ENCODE measurements at places on chromosomes 12 and 14.
A peak's percentile ranks its signal among the peaks of the same experiment; 100 is the strongest.

GRCh38 chr14:64879635-64880220 is at the start of gene SPTB:
Gene SPTB (minus strand): TSS chr14:64879907. CDS start chr14:64823094, 56,813 bp downstream.
- DNase-seq = peak; percentile 70

DNA sequence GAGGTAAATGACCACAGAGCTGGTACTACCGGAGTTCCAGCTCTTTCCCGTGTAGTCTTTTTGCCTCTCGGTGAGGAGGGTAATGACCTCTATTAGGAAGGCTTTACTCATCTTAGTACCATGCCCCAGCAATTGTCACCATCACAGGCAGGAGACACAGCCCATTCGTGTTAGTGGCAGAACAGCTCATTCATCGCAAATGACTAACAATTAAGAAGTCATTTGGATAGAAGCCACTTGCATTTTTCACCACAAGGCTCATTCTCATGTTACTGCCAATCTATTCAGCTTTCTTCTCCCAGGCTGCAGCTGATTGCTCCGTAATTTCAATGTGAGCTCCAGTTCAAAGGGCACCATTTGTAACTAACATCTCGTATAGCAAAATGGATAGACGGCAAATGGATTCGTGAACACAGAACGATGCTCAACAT is 718.8 kb upstream of the TMEM132C start:
- no peak for DNase-seq

GRCh38 chr14:64550621-64551333 is 1.0 kb downstream of the PPP1R36 start:
- DNase-seq = no peak

GRCh38 chr14:65208548-65208947 is 106.2 kb upstream of the MAX start:
- DNase-seq = no peak

DNA sequence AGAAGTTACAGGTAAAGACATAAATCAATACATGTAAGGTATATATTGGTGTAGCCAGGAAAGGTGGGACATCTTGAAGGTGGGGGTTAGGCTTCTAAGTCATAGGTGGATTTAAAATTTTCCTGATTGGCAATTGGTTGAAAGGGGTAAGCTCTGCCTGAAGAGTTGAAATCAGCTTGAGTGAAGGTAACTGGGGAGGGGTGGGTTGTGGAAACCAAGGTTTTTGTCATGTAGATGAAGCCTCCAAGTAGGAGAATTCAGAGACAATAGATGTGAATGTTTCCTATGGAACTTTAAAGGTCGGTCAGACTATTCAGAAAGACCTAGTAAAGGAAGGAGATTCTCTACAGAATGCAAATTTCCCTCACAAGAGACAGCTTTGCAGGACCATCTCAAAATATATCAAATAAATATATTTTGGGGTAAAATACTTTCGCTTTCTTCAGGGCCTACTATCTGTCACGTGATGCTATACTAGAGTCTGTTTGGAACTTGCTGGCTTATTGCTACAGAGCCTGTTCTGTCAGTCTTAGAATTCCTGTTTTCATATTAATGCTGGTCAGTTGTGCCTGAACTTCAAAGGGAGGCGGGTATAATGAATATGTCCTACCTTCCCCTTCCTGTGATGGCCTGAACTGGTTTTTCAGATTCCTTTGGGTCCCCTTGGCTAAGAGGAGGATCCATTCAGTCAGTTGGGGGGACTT is 20.6 kb upstream of the SPATA7 start:
- DNase-seq = no peak

DNA sequence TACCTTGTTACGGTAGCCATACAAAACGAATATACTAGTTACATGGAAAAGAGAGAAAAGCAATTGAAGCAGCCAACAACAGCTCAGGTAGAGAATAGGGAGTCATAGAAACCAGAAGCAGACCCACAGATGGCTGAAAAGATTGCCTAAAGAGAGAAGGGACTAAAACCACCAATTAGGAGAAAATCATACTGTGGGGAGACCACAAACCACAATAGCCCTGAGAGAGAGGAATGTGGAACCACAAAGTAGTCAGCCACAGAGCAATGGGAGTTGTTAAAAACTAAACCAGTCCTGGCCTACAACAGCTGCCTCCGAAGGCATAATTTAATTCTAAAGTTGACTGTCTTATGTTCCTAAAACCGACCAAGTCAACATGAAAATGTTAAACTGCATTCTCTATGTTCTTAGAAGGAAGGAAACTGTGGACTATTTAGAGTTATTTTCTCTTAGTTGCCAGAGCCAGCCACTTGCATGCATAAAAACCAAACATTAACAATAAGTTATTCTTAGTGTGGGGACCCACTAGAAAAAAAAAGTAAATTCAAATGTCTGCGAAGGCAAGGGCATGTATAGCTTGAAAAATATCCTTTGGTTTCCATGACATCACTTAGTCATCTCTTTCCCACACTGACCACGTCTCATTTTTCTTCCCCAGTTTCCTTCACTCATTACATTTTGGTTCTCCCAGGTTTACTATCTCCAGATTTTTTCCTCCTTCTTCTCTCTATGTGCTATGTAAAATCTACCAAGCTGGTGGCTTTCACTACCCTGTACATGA is 398.1 kb downstream of the NOVA1 start:
- DNase-seq = no peak

- no peak for DNase-seq
Measured at GRCh38 chr14:100282766-100283419, 23.4 kb downstream of the SLC25A29 start.

GRCh38 chr12:120620624-120621023 is 19.8 kb upstream of the CABP1 start:
- DNase-seq = no peak

- DNase-seq = no peak
Measured at GRCh38 chr14:61368781-61369453, 47.5 kb downstream of the PRKCH start.

- DNase-seq = no peak
Measured at GRCh38 chr14:49418789-49419188, 167.4 kb downstream of the RPS29 start.

DNA sequence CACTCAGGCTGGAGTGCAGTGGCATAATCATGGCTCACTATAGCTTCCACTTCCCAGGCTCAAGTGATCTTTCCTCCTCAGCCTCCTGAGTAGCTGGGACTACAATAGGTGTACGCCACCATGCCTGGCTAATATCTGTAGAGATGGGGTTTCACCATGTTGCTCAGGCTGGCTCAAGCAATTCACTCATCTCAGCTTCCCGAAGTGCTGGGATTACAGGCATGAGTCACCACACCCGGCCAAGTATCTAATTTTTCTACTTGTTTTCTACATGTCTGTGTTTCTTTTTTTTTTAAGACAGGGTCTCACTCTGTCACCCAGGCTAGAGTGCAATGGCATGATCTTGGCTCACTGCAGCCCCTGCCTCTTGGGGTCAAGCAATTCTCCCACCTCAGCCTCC is 119.7 kb upstream of the MED13L start:
- no peak for DNase-seq

DNA sequence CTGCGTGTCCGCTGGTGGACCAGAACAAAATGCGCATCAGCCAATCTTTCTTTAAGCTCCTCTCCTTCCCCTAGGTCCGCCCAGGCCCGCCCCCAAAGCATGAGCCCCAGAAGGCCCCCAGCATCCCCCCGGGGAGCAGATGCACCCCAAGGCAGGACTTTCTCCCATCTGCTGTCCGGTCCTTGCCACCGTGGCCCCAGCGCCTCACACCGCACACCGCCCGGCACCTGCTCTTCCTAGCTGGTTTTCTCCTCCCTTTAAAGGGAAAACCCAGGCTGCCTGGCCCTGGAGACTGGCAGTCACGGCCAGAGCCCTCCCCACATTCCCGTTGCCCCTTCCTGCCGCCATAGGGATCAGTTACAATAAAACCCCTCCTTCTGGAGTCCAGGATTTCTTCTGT is 30.2 kb downstream of the RIMBP2 start:
- DNase-seq = no peak

GRCh38 chr12:13744561-13744960 is 236.8 kb downstream of the GRIN2B start:
- DNase-seq = no peak

DNA sequence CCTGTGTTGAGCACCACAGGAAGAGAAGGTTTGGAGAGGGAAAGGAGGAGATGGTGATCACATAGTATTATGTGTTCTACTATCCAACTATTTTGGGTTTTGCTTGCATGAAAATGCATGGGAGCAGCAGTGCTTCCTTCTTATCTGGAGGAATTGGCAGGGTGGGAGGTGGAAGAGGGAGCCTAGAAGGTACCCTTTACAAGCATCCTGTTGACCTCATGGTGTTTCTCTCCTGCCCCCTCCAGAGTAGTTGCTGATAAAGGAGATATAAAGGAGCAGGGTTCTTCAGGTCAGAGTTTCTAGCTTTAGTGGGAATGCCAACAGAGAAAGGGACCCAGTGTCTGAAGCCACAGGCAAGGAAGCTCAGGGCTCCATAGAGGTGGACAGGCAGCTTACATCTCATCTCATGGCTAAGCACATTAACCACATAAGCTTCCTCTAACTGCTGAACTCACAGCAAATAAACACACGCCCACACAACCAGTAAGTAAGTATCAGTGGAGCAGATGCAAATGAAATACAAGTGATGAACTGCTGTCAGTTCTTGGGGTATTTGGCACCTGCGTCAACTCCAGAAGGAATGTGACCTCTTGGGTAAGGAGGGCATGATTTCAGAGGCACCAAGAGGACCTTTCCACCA is 174.2 kb upstream of the SLC38A2 start:
- DNase-seq = no peak

- DNase-seq = no peak
Measured at GRCh38 chr14:71600309-71600708, 331.9 kb upstream of the RGS6 start.

- DNase-seq = no peak
Measured at GRCh38 chr12:123954647-123955350, 17.8 kb downstream of the CCDC92 start.

DNA sequence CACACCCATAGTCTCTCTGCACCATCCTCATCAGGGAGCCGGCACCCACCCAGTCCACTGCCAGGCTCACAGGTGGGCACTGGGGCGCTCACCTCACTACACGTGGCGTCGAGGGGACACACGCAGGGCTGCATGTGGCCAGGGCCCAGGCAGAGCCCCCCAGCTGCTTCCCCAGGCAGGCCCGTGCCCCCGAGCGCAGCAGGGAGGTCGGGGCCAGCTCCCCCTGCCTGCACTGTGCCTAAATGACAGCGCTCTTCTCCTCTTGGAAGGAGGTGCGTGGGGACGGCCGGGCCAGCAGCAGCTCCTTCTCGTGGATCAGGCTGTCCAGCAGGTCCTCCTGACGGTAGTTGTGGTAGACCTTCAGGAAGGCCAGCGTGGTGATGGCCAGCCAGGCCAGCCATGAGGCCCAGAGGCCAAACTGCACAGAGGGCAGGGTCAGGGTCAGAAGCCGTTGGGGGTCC is 11.3 kb downstream of the TMEM179 start:
- no peak for DNase-seq

- no peak for DNase-seq
Measured at GRCh38 chr14:80208461-80208860, 2.8 kb downstream of the DIO2 start.

GRCh38 chr12:120984351-120984898 is 6.1 kb downstream of the HNF1A start:
- no peak for DNase-seq

GRCh38 chr14:91317381-91318308 is 73.1 kb upstream of the GPR68 start:
- DNase-seq = peak; percentile 72

DNA sequence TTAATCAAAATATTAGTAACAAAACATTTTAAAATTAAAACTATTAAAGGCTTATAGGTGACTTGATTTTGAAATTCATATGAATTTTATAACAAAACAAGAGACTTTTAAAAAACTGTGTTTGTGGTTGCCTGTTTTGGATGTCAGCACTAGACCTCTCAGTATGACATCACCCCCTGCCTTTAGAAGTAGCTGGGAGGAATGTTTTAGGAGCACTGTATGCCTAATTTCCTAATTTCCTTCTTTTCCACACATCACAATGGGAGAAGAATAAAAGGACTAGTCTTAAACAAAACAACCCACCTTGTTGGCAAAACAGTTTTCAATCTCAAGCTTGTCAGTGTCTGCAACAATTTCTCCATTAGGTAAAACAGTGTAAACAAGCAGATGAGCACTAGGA is 48.1 kb upstream of the PZP start:
- no peak for DNase-seq

DNA sequence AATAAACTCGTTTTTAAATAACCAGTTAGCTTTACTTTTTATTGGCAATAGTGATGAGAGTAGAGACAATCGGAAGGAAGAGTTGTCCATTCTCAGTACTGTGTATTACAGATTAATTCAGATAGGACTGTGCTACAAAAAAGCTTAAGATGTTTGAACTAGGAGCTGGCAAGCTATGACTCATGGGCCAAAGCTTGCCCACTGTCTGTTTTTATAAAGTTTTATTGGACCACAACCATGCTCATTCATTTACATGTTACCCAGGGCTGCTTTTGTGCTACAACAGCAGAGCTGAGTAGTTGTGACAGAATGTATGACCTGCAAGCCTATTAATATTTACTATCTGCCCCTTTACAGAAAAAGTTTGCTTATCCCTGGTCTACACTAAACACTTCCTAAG is 19.4 kb downstream of the GNS start:
- no peak for DNase-seq

- no peak for DNase-seq
Measured at GRCh38 chr12:29039013-29039412, 110.1 kb upstream of the FAR2 start.

GRCh38 chr12:12774791-12775190 is 10.7 kb upstream of the APOLD1 start:
- DNase-seq = no peak

- no peak for DNase-seq
Measured at GRCh38 chr12:68327896-68328295, 4.3 kb downstream of the MDM1 start.

GRCh38 chr12:56042843-56043242 is 1.1 kb downstream of the RPS26 start:
- DNase-seq = no peak

DNA sequence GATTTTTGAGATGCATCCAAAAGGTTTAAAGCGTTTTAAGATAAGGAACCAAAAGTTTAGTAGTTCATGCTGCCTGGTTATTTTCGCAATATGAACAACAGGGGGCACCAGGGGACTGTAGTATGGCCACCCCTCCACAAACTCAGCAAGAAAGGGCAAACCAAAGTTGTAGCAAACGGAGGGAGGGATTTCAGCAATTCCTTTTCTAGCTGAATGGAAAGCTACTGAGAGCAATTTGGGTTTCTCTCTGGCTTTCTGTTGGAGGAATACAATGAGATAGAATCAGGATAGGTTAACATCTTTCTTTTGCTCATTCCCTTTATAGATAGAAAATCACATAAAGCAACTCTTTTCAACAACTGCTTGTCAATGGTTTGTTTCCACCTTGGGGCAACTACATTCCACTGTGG is 62.5 kb downstream of the DRAM1 start:
- DNase-seq = peak; percentile 25

DNA sequence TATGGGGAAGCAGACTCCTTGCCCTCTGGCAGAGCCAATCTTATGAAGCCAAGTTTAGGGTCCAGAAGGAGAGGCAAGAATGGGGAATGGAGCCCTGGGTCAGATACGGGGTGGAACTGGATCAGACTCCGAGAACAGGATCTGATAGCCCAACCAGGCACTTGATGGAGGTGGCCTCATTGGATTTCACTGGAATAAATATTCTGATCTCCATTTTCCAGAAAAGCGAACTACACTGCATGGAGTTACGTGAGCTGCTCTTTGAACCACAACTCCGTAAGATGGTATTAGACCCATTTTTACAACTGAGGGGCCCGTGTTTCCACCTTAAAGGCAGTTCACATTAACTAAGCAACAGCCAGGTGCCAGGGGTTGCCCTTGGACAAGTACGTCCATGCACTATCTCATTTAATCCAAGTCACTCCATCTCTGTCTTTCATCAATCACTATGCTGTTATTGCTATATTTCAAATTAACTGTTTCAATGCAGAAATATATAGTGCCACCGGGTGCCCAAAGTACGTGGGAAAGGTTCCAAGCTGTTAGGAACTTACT is 155.2 kb downstream of the BCL11B start:
- no peak for DNase-seq
